ENCODE measurements at places on chromosomes 1 and 21. TPM values are rescaled to one million over a fixed set of nuclear protein-coding genes. Genes with fewer than 3 reads are reported as not detected.

- DNase-seq: no peak
These were observed 42.5 kb downstream of the EPRS1 start for GRCh38 chr1:220003610-220004299.

The OR2L13 gene
- not detected for total RNA-seq

DNA sequence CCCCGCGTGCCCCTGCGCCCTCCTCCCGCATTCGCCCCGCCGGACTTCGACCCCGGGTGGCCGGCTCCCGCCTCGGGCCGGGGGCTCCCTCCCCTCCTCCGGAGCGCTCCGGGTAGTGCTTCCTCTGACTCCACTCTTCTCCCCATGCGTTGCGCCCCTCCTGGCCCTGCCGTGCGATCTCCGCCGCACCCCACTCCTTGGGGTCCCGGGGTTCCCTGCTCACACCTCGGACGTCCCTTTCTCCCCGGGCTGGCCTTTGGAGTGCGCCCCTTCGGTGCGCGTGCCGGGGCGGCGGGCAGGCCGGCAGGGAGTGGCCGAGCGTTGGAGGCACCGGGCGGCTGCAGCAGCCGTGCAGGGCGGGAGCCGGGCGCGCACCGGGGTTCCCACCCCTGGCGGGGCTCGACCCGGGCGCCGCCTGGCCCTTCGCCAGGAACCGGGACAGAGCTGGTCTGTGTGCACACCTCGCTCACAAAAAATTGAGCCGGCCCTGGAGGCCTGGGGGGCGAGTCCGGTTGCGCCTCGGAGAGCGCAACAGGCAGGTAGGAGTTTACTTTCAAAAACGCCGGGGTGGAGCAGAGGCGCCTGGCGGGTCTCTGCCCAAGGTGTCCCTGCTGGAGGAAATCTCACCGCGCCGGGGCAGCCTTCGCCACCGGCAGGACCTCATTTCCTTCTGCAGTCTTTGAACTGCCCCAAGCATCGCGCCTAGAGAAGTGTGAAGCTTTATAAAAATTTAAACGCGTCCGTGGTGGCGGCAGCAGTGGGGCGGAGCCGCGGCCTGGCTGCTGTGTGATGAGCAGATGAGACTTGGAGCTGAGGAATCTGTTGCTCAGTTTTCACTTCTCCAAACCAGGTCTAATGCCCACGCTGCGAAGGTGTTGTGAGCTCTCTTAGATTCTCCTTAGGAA, 650 bp downstream of the VANGL1 start:
- peak; percentile 76 for DNase-seq

- DNase-seq: no peak
These were observed 48.0 kb downstream of the MAN1C1 start for GRCh38 chr1:25664357-25665199.

DNA sequence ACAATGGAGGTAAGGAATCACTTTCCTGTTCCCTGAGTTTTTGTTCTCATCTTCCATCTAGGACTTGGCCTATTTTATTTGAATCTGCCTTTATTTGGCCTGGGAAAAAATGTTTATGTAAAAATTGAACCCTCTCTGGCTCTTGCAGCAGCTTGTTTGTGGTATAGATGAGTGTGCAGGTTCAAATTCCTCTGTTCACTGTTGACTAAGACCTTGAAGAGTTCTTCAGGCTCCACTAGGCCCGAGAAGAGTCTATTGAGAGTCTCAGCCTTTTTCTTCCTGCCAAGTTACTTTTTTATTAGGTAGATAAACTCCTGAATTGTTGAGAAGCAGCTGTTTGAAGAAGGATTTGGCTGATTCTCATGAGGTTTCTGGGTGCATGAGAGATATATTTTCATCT, 248.8 kb upstream of the ADGRL2 start:
- peak; percentile 37 for DNase-seq

The CD48 gene
- total RNA-seq: 13.6 TPM
